ENCODE measurements at places on chromosomes 4 and X. TPM values are rescaled to one million over a fixed set of nuclear protein-coding genes. Genes with fewer than 3 reads are reported as not detected.

COL25A1 gene
- polyA plus RNA-seq: not detected

LDB2 gene
- not detected for polyA plus RNA-seq

DIPK2B gene
- polyA plus RNA-seq: not detected

MTMR1 gene
- 24.8 TPM for polyA plus RNA-seq

GABRQ gene
- polyA plus RNA-seq: not detected

NRK gene
- polyA plus RNA-seq: not detected

F9 gene
- not detected for polyA plus RNA-seq

NPFFR2 gene
- polyA plus RNA-seq: not detected

DNA sequence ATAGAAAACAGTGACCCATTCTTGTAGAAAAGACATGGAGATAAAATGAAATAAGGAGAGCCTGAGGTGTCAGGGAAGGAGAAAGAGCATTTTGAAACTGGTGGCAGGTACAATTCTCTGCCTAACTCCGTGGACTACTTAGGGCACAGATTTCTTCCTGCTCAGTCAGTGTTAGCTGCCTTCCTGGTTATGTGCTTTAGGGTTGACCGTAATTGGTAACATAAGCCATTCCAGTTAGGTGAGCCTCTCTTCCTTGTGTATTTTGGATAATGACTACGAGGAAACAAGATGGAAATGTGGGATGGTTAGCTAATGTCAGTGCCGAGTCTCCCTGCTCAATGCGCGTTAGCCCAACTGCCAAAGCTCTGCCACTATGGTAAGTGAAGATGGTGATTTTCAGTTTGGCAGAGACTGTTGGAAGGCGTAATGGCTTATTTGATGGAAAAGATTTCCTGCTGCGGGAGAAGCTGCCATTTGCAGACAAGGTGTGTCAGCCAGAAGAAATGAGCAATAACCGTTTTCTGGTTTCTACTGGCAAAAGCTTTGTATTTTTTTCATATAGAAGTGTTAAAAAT lies 174.1 kb downstream of the CBR4 start:
- H3K4me1 ChIP-seq: no peaks in the 10 kb centered on the region
- no peak for DNase-seq
- H3K4me3 ChIP-seq: no peak overlapping the region
- H3K27ac ChIP-seq: no peak overlapping the region
- H3K27me3 ChIP-seq: peaks cover 15% of the 10 kb centered on the region

DNA sequence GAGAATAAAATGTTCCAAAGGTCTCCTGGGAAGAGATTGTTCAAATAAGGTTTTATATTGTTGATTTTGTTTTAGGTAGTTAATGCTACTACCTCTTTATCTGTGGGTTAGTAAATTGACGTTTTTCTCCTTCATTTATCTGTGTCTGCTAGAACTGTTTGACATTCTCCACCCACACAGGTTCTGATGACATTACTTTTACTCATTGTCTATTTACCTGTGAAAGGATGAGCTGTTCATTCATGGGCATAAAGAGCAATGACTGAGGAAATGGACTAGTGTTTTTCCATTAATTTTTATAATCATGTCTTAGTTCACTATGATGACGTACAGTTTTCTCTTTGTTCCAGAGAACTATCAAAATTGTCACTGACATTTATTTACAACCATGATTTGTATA lies 75.6 kb downstream of the CPE start:
- H3K4me1 ChIP-seq: no peaks in the 10 kb centered on the region
- H3K27me3 ChIP-seq: no peaks in the 10 kb centered on the region
- H3K4me3 ChIP-seq: no peak overlapping the region
- no peak overlapping the region for H3K27ac ChIP-seq
- no peaks in the 10 kb centered on the region for H3K36me3 ChIP-seq
- DNase-seq: no peak

DNA sequence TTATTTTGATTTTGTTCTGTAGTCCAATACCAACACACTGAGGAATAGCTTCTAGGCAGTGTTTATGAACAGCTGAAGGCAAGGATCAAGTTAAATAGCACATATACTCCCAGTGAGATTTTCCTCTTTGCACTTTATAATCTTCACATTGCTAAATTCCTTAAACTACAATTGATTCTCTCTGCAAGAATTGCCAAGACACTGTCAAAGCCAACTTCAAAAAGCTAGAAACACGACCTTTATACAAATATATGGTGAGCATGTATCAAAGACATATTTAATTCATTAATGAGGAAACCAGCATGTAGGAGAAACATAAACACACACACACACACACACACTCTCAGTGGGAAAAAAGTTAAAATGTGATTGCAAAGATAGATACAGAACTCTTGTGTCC lies 86.4 kb upstream of the FAM9C start:
- H3K4me1 ChIP-seq: no peaks in the 10 kb centered on the region
- H3K27me3 ChIP-seq: no peaks in the 10 kb centered on the region
- no peak overlapping the region for H3K27ac ChIP-seq
- H3K36me3 ChIP-seq: no peaks in the 10 kb centered on the region

DNA sequence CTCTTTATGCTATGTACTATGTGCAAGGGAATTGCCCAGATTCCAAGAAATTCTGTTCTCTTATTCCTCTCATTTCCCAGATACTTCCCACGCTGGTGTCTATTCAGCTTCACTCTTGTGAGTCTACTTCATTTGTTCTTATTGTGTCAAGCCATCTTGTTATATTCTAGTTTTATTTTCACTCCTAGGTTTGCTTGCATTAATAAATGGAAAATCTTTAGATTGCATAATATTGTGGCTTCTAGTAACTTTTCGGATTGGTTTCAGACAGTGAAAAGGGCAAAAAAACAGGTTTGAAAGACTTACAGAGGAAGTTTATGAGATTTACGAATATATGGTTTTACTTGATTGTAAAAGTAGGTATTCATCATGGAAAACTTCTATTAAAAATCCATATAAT lies 128.4 kb downstream of the BTC start:
- H3K27ac ChIP-seq: no peak overlapping the region
- H3K4me3 ChIP-seq: no peak overlapping the region
- H3K4me1 ChIP-seq: no peaks in the 10 kb centered on the region
- DNase-seq: no peak
- no peaks in the 10 kb centered on the region for H3K36me3 ChIP-seq
- no peaks in the 10 kb centered on the region for H3K27me3 ChIP-seq

DNA sequence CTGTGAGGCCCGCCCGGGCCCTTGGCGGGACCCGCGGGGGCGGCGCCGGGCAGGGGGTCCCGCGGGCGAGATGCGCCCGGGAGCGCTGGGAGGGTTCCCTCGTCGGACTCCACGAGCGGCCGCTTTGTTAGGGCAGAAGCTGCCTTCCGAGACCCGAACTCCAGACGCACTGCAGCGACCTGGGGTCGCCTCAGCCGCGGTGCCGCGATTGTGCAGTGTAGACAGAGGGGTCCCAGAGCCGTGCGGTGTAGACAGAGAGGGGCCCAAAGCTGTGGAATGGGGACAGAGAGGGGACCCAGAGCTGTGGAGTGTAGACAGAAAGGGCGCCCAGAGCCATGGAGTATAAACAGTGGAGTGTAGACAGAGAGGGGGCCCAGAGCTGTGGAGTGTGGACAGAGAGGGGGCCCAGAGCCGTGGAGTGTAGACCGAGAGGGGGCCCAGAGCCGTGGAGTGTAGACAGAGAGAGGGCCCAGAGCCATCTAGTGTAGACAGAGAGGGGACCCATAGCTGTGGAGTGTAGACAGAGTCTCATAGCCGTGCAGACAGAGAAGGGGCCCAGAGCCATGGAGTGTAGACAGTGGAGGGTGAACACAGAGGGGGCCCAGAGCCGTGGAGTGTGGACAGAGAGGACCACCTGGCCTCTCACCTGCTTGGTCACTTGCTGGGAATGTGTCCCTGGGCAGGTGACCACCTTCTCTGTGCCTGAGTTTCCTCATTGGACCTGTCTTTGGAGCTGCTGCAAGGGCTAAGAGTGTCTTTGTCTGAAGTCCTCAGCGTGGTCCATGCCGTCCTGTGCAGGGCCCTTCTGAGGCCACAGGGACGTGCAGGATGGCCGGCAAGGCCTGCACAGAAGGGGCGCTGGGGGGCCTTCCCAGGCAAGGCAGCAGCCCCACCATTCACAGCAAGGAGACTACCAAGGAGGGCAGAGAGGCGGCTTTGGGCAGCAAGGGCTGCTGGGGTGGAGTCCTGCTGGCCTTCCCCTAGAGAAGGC lies 875 bp downstream of the RGS12 start:
- peak overlapping the region; percentile 26 for H3K4me3 ChIP-seq
- peaks cover 5% of the 10 kb centered on the region for H3K36me3 ChIP-seq

- H3K36me3 ChIP-seq: no peaks in the 10 kb centered on the region
- H3K27ac ChIP-seq: no peak overlapping the region
- no peak overlapping the region for H3K4me3 ChIP-seq
- no peak for DNase-seq
Observed at GRCh38 chrX:46333550-46333949, 211.7 kb downstream of the ZNF674 start.

GRCh38 chr4:25377572-25378436 lies 741 bp downstream of the ANAPC4 start:
- no peaks in the 10 kb centered on the region for H3K27me3 ChIP-seq
- H3K27ac ChIP-seq: peak overlapping the region; percentile 76
- DNase-seq: peak; percentile 13
- H3K4me3 ChIP-seq: peak overlapping the region; percentile 96

- H3K4me1 ChIP-seq: no peaks in the 10 kb centered on the region
- no peak overlapping the region for H3K4me3 ChIP-seq
- H3K27me3 ChIP-seq: no peaks in the 10 kb centered on the region
- H3K36me3 ChIP-seq: no peaks in the 10 kb centered on the region
Observed at GRCh38 chr4:29046186-29046585, 1674.0 kb upstream of the PCDH7 start.

GRCh38 chrX:38285649-38286048 lies 41.7 kb downstream of the RPGR start:
- no peak for DNase-seq
- H3K27ac ChIP-seq: no peak overlapping the region
- no peak overlapping the region for H3K4me3 ChIP-seq
- no peaks in the 10 kb centered on the region for H3K4me1 ChIP-seq
- H3K36me3 ChIP-seq: no peaks in the 10 kb centered on the region

DNA sequence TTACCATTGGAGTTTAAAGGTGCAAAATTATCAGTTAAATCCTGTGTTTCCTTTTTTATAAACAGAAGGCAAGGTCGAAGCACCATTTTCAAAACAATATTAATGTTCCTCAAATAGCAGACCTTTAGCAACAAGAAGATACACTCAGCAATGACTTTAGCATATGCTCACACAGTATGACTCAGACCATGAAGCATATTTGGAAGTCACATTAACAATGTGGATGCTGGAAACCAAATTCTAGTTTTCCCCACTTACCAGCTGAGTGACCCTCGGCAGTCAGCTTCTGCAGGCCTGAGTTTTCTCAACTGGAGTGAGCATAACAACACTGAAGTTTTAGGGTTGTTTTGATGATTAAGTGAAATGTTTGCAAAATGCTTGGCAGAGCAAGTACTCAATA lies 130.5 kb downstream of the ANK2 start:
- H3K4me1 ChIP-seq: no peaks in the 10 kb centered on the region
- DNase-seq: no peak
- H3K27me3 ChIP-seq: no peaks in the 10 kb centered on the region

GRCh38 chr4:128709268-128709667 lies 100.2 kb upstream of the JADE1 start:
- peak; percentile 33 for DNase-seq
- no peaks in the 10 kb centered on the region for H3K36me3 ChIP-seq
- H3K4me1 ChIP-seq: no peaks in the 10 kb centered on the region
- no peaks in the 10 kb centered on the region for H3K27me3 ChIP-seq
- H3K27ac ChIP-seq: no peak overlapping the region

DNA sequence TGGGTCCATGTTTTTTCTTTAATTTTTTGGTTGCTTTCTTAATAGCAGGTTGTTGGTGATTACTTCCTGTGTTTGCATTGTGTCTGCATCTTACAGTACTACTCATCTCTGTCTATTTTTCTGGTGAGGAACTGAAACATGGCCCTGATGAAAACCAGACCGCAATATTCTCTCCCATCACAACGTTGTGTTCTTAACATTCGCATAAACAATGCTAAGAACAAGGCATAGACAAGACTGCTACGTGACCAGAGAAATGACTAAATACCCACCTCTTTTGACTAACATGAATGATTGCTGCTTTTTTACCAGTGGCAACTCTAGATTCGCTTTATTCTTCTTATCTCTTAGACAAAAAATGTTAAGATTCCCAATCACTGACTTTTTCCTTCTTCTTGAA lies 179.1 kb downstream of the GC start:
- no peak overlapping the region for H3K4me3 ChIP-seq
- no peaks in the 10 kb centered on the region for H3K36me3 ChIP-seq
- H3K27ac ChIP-seq: no peak overlapping the region
- H3K4me1 ChIP-seq: no peaks in the 10 kb centered on the region
- no peaks in the 10 kb centered on the region for H3K27me3 ChIP-seq

DNA sequence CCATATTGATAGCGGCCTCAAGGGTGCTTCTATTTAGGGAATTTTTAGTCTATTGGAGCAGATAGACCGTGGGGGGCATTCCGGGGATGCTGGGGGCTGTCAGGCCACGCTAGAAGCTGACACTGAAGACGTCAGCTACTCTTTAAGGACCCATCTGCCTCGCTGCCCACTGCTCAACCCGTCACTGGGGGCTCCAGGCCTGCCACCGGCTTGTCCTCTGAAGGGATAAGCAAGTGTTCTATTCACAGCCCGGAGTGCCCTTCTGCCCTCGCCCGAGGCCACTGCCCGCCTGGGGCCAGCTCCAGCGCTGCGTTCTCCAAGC lies 679 bp upstream of the MSL3 start:
- no peaks in the 10 kb centered on the region for H3K27me3 ChIP-seq
- H3K4me3 ChIP-seq: peak overlapping the region; percentile 55
- peak overlapping the region; percentile 64 for H3K27ac ChIP-seq
- DNase-seq: no peak
- H3K4me1 ChIP-seq: peaks cover 6% of the 10 kb centered on the region

DNA sequence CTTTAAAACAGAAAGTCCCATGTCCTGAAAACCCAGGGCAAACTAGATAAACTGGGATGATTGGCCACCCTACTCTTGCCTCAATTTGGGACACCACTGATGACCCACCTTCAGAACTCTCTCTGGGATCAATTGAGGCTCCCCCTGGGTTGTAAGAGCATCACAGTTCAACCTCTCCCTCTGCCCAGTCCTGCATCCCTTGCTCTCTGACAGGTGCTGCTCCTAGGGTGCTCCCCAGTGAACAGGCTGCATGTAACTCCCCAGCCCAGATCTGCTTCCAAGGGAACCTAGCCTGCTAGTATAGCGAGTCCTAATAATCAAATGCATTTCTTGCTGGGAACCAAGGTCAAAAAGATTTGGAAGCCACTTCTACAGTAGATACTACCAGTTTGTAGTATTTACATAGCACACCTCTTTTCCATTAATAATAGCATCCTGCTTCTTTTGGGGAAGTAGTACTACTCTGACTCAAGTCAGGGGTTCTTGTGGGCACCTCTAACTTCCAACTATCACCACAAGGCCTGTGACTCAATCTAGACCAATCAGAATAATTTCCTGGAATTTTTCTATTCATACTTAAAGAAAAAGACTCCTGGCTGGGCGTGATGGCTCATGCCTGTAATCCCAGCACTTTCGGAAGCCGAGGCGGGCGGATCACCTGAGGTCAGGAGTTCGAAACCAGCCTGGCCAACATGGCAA lies 42.1 kb upstream of the SPINK2 start:
- no peak for DNase-seq
- H3K36me3 ChIP-seq: no peaks in the 10 kb centered on the region
- H3K4me3 ChIP-seq: no peak overlapping the region
- no peak overlapping the region for H3K27ac ChIP-seq
- H3K4me1 ChIP-seq: no peaks in the 10 kb centered on the region

- H3K36me3 ChIP-seq: no peaks in the 10 kb centered on the region
- no peak overlapping the region for H3K4me3 ChIP-seq
- no peak overlapping the region for H3K27ac ChIP-seq
- H3K27me3 ChIP-seq: no peaks in the 10 kb centered on the region
- no peak for DNase-seq
Observed at GRCh38 chr4:122503214-122503613, 46.7 kb upstream of the IL2 start.

GRCh38 chrX:130171446-130172126 lies at the start of gene RAB33A:
RAB33A (plus strand) TSS chrX:130171962; CDS start chrX:130172063, 101 bp downstream.
- peak; percentile 50 for DNase-seq
- peak within 1 kb of the TSS; percentile 82 for H3K4me3 ChIP-seq
- H3K27ac ChIP-seq: peak within 1 kb of the TSS; percentile 74
